ENCODE measurements at places on chromosomes 3 and 15.

DNA sequence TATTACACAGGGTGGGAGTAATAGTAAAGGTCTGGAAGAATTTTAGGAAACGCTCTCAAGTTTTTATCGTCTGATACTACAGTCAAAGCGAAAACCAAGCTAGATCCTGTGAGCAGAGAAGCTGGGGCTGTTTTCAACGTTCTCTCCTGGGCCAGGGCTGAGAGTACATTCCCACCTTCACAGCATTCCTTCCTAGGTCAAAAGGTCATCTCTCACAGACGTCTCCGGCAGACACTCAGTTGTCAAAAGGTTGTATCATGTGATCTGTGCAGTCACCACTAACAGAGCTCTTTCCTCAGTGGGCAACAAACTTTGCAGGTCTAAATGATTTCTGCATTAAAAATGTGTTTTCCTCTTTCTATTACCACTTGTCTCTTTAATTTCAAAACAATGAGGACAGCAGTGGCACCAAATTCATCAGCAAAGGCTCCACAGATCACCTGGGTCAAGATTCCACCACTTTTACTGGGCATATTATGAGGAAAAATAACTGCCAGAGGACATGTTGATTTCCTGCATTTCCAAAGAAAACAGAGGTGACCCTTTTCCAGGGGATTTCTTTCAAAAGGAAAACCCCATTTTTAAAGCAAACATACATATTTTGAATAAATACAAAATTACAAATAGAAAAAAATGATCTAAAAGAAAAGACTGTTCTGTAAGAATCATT lies 41.9 kb downstream of the MEIS2 start:
- no peak for DNase-seq

DNA sequence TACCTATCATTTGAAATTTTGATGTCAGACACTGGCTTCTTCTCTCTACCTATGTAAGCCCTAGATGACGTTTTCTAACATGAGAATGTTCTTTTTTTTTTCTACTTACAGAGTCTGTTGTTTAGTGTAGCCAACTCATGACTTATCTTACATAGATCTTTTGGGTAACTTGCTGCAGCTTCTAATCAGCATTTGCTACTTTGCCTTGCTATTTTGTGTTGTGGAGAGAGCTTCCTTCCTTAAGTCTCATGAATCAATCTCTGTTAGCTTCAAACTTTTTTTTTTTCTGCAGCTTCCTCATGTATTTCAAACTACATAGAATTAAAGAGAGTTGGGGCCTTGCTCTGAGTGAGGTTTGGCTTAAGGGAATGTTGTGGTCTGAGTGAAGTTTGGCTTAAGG lies 568.7 kb upstream of the BCHE start:
- DNase-seq: no peak

DNA sequence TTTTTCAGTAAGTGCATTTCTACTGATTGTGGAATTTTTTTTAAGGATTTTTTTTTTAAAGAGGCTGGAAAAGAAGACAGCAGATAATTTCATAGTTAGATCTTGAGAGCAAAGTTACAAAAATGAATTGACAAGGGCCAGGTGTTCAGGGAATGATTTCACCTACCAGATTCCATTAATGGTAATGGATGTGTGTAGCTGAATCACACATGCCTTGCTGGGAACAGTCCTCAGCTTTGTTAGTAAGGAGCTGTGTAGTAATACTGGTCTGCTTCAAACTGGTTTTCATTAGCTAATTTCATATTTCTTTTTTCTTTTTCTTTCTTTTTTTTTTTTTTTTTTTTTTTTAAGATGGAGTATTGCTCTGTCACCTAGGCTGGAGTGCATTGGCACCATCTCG lies 16.0 kb downstream of the NR1D2 start:
- no peak for DNase-seq

DNA sequence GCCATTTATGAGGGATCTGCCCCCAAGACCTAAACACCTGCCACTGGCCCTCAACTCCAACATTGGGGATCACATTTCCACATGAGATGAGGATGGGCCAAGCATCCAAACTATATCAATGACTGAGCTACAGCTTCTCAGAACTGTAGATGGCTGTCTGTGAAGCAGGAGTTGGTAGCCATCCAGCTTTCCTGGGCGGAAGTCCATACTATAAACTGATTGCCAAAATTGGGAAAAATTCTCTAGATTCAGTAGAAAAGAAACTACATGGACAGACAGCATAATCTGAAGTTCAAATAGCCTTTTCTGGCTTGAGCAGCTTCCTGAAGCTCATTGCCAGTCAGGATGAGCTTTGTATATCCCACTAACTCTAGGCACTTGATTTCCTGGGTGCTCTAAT lies 214.7 kb upstream of the ZBTB20 start:
- no peak for DNase-seq

GRCh38 chr3:56960234-56960917 lies 100.1 kb upstream of the SPATA12 start:
- DNase-seq: no peak

Measured in DND-41 (cell line).